Activated T-cell treated with anti-CD3 and anti-CD28 coated beads, Interleukin-2, amount 50 U/mL, for 4 hours (primary cell): ENCODE measurements at places on chromosomes 7 and 10.

DNA sequence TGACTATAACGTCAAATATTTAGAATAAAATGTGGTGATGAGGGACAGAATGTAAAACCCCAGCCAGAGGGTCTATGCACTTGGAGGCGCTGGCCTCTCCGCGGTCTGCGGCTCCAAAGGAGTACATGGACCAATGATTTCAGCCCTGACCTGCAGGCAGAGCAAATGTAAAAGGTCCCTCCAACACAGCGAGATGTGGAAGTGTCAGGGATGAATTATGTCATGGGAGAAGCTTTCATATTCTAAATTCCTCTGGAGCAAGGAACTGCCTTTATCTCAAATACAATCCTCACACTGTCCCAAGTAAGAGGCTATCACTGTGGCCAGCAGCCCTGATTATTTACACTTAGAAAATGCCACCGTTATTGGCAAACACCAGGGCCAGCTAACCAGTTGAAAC, 139.4 kb downstream of the GFRA1 start:
- no peak for DNase-seq

DNA sequence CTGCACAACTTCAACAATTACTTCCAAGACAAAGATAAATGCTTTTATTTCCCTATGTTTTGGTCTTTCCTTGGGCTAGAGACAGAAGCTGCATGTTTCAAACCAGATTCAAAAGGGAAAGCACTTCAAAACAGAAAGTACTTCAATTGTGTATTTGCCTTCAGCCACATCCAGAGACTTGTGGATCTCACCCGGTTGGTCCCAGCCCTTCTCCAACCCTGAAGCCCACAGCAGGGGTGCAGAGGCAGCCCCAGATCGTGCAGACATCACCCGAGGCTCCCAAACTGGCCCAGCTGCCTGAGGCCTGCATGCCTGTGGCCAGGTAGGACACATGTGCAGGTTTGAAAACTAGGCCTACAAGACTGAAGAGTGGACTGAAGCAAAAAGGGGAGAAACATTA, 80.8 kb downstream of the ALOX5 start:
- no peak for DNase-seq

- DNase-seq = no peak
Observed at GRCh38 chr7:51188987-51189386, 127.6 kb downstream of the COBL start.

DNA sequence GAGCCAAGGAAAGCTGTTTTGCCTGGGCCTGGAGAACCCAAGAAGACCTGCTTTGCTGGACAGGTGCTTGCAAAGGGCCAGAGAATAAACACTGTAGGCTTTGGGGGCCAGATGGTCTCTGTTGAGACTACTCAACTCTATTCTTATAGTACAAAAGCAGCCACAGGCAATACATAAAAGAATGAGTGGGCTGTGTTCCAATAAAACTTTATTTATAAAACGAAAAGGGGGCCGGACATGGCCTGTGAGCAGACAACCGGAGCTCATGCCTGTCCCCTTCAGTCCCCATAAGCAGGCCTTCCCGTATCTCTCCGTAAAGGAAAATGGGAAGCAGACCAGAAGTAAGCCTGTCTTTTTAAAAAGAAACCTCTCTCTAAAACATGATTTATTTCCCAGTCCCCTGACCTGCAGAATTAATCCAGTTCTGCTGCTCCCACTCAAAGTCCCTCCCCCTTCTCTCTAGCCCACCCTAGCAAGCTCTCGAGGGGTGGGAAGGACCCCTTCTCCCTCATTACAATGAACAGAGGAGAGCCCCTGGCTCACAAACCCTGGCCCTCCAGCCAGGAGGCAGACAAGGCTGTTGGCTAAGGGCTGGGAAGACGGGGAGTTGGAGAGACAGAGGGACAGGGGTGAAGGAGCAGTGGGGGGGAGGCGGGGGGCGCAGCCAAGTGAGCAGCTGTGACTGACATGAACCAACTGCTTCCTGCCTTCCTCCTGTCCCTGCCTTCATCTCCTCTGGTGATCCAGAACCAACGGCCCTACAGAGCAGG, 177.8 kb downstream of the NEURL1 start:
- DNase-seq = no peak

- no peak for DNase-seq
Observed at GRCh38 chr10:34185998-34186397, 629.1 kb downstream of the PARD3 start.

- no peak for DNase-seq
Observed at GRCh38 chr7:11466517-11467105, 365.4 kb downstream of the THSD7A start.
